AG04450 (cell line): ENCODE measurements at places on chromosomes 3 and 15. TPM values are rescaled to one million over a fixed set of nuclear protein-coding genes. Genes with fewer than 3 reads are reported as not detected.

DNA sequence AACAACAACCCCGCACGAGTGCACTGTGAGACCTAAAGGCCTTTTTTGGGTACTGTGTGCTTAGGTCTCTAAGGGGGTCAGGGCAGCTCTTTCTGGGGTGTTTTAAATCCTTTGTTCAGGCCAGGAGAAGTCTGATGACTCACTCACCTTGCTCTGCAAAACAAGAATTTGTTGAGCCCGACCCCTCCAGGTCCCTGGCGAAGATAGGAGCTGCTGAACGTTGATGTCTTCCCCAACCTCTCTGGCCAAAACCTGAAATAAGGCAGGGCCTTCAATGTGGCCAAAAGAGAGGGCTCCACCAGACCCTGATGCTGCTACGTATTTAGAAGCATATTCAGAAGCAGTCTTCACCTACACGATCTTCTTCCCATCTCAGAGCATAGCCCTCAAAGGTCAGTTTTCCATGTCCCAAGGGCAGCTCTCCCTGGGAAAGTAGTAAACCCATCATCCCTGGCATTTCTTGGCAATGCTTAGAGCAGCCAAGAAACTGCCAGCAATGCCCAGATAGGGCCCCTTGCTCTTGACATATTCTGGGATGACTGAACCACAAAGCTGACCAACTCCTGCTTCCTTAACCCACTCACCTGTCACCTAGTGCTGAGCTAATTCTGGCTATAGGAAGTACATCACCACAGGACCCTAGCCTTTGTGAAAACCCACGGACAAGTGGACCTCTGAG is 27.1 kb downstream of the CCDC13 start:
- no peak for DNase-seq

- DNase-seq = no peak
These were observed 130.6 kb downstream of the NSMCE3 start for GRCh38 chr15:29139072-29139471.

DNA sequence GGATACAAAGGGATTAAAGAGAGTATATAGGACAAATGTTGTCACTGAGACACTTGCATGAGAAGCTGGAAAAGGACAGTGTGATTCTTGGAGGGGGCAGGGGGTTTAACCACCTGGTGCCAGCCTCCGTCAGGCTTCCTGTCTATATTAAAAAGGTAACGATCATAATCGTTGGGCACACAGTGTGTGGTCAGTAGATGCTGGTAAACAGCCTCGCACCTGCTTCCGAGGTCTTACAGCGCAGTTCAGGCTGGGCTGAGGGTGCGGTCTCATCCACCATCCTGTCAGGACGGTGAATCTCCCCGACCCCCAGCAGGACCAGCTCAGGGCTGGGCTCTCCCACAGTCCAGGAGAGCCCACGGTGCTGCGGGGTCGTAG is 47.7 kb upstream of the SMAD6 start:
- DNase-seq = no peak

DNA sequence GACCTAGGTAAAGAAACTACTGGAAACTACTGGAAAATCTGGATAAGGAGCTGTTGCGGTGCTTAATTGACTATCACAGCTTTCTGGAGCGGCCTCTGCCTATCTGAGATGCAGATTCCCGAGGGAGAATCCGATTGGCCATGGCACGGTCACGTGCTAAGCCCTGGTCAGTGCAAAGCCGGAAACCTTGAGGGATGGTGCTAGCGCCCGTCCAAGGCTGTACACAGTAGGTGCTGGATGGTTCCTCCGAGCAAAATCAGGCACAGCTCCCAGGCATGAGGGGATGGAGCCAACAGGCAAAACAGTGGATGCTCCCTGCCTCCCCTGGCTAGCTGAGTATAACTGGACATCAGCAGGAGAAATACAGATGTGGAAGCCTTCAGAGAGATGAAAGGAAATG is 238.7 kb upstream of the HES1 start:
- no peak for DNase-seq

GRCh38 chr3:5016211-5017161 is 37.2 kb downstream of the BHLHE40 start:
- no peak for DNase-seq

- no peak for DNase-seq
These were observed 12.0 kb downstream of the CNTN3 start for GRCh38 chr3:74602471-74602870.

DNA sequence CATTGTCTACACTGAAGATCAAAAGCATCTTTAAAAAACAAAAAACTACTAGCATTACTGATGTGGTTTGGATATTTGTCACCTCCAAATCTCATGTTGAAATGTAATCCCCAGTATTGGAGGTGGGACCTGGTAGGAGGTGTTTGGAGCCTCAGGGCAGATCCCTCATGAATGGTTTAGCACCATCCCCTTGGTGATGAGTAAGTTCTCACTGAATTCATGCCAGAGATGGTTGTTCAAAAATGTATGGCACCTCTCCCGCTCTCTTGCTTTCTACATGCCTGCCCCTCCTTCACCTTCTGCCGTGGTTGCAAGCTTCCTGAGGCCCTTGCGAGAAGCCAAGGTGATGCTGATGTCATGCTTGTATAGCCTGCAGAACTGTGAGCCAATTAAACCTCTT is 136.6 kb upstream of the FHIT start:
- no peak for DNase-seq

RPP25 gene
- polyA plus RNA-seq = 0.25 and 0.31 TPM in 2 replicates

DNA sequence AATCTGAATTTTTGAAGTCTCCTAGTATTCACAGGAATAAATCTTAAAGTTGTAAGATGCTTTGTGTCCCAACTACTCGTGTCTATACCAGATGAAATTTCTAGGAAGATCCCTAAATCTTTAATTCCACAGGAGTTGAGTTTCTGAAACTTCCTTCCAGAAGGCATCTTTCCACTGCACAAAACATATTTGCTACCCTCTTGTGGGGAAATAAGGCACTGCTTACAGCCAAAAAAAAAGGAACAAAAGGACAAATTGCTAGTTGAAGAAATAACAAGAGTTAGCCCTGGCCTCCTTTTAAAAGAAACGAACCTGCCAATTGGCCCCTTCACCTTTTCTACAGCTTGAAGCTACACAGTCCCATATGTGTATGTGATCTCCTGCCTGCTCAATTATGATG is 54.0 kb downstream of the TAFA4 start:
- no peak for DNase-seq

PLD1 gene
- polyA plus RNA-seq = 13.9 and 20.2 TPM in 2 replicates

GRCh38 chr3:133161656-133162055 is 123.5 kb downstream of the TMEM108 start:
- no peak for DNase-seq

DNA sequence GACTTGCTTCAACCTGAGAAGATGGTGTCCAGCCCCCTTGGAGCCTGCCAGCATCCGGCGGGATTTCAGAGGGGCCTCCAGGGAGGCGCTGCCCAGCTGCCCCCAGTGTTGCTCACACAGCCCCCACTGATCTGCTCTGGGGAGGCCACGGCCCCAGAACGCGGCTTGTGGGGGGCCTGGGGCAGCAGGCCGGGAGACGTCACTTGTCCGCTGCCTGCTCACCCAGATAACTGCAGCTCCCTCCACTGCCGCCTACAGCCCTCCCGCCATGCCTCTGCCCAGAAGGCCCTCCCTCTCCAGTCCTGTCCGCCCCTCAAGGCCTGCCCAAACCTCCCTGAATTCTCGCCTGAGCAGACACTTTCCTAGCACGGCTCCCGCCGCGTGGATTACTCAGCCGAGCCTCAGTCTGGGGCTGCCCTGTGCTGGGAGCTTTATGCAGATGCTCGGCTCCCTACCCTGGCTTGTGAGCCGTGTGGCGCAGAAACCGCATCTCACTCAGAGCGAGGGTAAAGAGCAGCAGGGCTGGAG is 17.2 kb upstream of the ADIPOQ start:
- peak; percentile 47 for DNase-seq

GRCh38 chr3:129077222-129077621 is 16.6 kb downstream of the GP9 start:
- peak; percentile 16 for DNase-seq

CP gene
- polyA plus RNA-seq = 0.10 TPM in 1 of 2 replicates, not detected in the other
